Stimulated activated CD4-positive, alpha-beta T cell treated with anti-CD3 and anti-CD28 coated beads, Interleukin-1b, Interleukin-23, amount 100 ng/mL, for 24 hours (primary cell): ENCODE measurements at places on chromosomes 3 and 15.

GRCh38 chr3:14957925-14958324 lies 10.5 kb downstream of the NR2C2 start:
- no peak for DNase-seq

GRCh38 chr15:99983886-99984286 lies 250.6 kb upstream of the LYSMD4 start:
- DNase-seq: no peak

GRCh38 chr3:89380016-89380415 lies 272.6 kb downstream of the EPHA3 start:
- no peak for DNase-seq

- no peak for DNase-seq
Measured at GRCh38 chr3:79847928-79848327, 80.1 kb upstream of the ROBO1 start.

DNA sequence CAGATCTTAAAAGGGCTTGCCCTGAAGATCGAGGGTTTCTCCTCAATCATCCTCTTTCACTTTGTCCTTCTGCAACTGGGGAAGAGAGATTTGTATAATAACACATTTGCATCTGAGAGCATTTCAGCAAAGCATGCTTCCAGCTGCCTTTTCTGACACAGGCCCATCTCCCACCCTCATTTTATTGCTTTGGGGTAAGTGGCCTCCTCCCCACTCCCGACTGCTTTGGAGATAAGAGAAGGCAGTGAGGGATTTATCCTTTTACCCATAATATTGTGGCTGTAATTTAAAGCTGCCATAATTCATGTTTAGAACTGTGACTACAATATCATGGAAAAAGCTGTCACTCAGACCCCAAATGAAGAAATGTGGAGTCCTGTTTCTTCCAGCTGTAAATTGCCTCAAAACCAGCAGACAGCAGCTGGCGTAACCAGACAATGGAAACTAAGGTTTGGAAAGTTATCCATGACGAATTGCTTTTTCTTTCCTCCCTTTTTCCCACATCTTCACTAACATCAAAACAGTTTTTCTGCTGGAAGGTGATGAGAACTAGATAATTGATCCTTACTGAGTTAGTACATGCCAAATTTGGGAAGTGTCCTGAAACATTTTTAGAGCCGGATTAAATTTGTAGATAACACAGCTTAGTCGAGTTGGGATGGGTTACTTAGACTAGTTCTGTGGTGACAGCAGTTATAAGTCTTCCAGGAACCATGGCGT lies 104.2 kb upstream of the PFN2 start:
- DNase-seq: no peak

- DNase-seq: no peak
Measured at GRCh38 chr15:75921732-75922703, 18.3 kb downstream of the FBXO22 start.

- DNase-seq: no peak
Measured at GRCh38 chr3:143267989-143268388, 148.4 kb downstream of the CHST2 start.

GRCh38 chr3:18233987-18234716 lies 191.0 kb downstream of the SATB1 start:
- no peak for DNase-seq

DNA sequence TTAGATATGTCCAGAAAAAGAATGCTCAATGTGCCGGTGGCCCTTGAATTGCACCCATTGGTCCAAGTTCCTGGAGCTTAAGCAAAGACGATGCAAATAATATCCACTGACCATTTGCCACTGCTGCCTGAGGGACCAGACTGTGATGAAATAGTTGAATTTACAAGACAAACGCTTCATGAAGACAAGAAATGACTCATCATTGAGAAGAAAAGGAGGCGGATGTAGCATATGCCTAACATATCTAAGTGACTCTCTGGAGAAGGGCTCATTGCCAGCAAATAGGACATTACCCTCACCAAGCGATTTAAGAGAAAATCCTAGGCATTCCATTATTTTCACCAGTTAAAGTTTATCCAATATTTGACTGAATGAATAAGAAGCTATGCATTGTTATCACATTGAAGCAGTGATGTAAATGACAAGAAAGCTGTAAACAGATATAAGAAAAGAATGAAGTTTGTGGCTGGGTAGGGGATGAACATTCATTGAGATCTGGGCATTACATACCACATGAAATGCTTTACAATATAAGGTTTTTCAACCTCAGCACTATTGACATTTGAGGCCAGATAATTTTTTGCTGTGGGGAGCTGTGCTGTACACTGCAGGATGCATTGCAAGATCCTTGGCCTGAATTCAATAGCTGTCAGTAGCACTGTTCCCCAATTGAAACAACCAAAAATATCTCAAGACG lies 48.9 kb upstream of the CPNE4 start:
- no peak for DNase-seq

DNA sequence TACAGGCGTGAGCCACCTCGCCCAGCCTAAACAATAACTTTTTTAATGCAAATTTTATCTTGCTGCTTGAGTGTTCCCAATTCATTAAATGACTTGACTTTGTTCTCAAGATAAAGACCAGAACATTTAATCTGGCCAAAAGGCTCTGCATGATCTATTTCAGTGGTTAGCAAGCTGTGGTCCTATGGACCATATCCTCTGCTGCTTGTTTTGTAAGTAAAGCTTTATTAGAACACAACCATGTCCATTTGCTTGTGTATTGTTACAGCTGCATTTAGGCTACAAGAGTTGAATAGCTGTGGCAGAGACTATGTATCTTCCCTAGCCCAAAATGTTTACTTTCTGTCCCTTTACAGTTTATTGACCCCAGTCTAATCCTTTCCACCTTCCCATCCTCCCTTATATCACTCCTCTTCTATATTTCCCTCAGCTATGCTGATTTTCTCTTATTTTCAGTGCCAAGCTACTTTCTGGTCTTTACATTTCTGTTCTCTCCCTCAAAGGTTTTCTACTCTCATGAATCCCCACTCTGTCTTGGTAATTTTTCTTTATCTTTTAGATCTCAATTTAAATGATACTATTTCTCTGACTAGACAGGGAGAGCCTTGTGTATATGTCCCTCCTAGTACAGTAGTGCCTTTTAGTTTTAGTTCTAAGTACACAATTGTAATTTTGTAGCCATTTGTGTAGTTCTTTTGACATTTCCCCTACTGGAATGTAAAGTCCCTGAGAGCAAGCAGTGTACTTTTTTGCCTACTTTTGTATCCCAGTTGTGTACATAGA lies 23.2 kb downstream of the SELENOT start:
- no peak for DNase-seq

DNA sequence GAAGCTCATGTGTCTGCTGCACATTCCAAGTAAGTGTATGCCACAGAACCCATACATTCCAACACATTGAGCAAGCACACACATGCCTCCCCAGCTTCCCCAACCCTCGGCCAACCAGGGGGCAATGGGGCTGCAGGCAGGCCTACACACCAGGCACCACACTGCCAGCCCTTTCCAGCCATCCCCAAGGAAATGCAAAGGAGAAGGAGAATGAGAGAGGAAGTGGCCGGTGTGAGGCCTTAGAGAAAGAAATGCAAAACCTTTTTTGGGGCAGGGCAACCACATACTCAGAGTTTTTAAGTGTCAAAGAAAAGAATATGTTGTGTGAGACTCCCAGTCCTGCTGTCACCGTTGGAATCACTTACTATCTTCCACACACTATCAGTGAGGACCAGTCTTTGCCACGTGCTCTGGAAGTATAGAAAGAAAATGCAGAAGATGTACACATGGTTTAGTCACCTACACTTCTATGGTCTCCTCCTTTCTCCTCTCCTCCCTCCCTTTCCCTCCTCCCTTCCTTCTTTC lies 11.1 kb downstream of the IGF2BP2 start:
- no peak for DNase-seq

- no peak for DNase-seq
Measured at GRCh38 chr3:107634099-107634489, 111.3 kb downstream of the BBX start.

GRCh38 chr3:183539811-183540210 lies 15.7 kb downstream of the KLHL6 start:
- no peak for DNase-seq

DNA sequence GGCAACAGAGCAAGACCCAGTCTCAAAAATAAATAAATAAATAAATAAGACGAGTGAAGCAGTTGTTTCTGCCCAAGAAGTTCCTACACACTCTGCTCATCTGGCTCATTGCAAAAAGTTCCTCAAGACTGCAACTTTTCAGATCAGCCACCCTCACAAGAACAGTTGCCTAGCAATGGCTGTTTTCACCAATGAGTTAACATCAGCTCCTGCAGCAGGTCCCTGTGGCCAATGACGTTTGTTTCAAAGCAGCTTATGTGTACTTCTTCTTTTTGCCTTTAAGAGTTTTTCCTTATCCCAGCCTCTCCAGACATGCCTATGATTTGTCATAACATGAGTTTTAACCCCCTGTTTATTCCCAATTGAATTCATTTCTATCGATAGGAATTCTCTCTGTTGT lies 118.4 kb upstream of the SPRED1 start:
- DNase-seq: no peak

DNA sequence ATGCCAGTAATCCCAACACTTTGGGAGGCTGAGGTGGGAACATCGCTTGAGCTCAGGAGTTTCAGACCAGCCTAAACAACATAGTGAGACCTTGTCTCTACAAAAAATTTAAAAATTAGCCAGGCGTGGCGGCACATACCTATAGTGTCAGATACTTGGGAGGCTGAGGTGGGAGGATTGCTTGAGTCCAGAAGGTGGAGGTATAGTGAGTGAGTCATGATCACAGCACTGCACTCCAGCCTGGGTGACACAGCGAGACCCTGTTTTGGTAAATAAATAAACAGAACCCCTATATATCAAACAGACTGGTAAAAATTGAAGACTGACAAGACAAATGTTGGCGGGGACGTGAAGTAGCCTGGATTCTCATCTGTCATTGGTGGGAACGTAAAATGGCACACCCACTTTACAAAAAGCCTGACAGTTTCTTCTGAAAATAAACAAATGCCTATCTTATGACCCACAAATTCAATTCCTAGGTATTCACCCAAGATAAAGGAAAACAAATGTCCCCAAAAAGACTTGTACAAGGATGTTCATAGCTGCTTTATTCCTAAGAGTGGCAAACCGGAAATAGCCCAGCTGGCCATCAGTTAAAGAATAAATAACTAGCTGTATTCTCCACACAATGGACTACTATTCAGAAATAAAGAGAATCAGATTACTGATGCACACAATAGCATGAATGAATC lies 47.0 kb upstream of the GK5 start:
- no peak for DNase-seq

GRCh38 chr15:45842151-45842550 lies 207.3 kb downstream of the SQOR start:
- DNase-seq: no peak

DNA sequence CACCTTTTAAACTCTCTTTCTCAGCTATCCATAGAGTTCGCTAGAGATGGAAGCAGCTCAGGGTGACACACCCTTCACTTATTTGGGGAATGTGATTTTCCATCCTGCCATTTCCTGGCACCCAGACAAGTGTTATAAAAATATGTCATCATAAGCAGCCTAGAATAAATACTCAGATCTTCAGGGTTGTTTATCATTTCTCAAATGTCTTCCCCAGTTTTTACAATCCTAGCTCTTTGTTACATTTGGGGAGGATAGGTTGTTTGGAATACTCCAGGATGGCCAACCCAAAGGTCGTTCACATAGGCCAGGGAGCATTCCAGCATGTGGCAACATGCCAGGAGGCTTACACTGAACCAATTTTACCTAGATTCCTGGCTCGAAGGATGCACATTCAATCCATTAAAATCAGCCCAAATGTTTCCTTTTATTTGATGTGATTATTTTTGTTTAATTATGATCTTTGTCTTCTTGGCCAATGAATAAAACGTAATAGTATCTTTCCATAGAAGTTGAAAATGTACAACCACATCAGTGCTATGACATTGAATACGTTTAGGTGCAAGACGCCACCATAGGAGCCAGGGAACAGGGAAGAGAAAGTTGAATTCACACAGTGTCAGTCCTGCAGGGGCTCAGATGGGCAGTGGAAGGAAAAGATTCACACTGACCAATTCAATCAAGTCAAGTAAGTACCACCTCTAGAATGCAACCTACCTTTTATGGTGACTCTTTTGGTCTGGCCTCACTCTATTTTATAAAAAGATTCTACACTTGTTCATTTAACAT lies 537.7 kb upstream of the MDFIC2 start:
- DNase-seq: no peak

DNA sequence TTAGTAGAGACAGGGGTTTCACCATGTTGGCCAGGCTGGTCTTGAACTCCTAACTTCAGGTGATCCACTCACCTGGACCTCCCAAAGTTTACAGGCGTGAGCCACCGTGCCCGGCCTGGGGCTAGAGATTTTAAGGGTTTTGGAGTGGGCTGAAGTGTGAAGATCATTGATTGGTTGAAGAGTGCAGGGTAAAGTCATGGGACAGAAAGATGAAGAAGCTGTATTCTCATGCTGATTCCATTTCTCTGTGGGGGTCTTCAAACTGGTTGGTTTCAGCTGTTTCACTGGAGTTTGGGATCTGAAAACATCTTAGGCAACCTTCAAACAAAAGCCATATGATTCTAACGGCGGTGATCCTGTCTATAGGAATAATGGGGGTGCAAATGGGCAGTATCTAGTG lies 52.1 kb downstream of the GATM start:
- DNase-seq: no peak

- DNase-seq: no peak
Measured at GRCh38 chr15:66777054-66777453, 75.0 kb downstream of the SMAD6 start.

GRCh38 chr3:191282251-191283185 lies 46.7 kb upstream of the CCDC50 start:
- no peak for DNase-seq

DNA sequence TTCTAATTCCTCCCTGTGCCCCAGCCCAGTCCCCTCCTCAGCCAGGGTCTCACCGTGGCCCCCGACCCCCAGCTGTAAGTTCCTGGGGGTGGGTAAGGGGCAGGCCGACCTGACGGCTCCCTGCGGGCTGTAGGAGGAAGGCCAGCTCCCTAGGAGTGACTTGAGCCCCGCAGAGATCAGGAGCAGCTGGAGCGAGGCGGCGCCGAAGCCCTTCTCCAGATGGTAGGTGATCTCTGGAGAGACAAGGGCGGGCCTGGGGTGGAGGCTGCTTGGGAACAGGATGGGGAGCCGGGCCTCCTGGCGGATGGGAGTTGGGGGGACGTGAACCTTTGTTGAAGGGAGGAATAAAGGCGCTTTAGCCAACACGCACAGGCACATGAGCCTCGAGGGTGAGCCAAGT lies 4.2 kb downstream of the SLC28A1 start:
- no peak for DNase-seq

GRCh38 chr3:38575279-38575843 lies 74.1 kb downstream of the SCN5A start:
- no peak for DNase-seq

DNA sequence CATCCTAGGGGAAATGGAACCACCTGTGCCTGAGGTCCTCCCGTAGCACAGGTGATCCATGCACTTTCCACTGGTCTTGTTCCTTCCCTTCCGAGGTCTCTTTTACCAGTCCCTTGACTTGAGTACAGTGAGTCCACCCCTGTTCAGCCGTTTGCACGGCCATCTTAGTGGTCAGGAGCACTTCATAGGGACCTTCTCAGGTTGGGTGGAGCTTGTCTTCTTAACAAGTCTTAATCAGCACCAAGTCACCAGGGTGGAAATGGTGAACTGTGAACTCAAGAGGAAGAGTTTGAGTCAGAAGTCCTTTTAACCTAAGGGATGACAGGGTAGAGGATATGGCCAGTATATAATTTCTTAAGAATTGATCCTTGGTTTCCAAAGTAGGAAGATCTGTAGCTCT lies 21.4 kb downstream of the ARL8B start:
- DNase-seq: no peak
